HL-60 (cell line): ENCODE measurements at places on chromosomes 1 and 21.

GRCh38 chr1:117985973-117986372, 56.4 kb downstream of the WDR3 start:
- no peak for DNase-seq

DNA sequence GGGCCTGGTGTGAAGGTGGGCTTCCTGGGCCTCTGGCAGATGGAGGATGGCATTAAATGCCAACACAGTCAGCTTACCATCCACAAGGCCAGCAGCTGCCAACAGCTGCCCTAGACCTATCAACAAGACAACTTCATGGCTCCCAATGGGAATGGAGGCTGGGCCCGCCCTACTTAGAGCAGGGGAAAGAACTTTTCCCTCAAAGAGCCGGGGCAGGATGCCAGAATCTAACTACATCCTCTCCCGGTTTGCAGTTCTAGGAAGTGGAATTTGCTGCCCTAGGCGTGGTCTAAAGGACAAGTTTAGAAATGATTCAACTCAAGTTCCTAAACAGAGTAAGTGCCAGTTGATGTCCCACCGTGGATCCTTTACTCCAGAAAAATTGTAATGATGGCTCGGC, 13.1 kb downstream of the ICMT start:
- DNase-seq: no peak

- no peak for DNase-seq
Measured at GRCh38 chr1:110502402-110503151, 16.4 kb downstream of the KCNA10 start.

DNA sequence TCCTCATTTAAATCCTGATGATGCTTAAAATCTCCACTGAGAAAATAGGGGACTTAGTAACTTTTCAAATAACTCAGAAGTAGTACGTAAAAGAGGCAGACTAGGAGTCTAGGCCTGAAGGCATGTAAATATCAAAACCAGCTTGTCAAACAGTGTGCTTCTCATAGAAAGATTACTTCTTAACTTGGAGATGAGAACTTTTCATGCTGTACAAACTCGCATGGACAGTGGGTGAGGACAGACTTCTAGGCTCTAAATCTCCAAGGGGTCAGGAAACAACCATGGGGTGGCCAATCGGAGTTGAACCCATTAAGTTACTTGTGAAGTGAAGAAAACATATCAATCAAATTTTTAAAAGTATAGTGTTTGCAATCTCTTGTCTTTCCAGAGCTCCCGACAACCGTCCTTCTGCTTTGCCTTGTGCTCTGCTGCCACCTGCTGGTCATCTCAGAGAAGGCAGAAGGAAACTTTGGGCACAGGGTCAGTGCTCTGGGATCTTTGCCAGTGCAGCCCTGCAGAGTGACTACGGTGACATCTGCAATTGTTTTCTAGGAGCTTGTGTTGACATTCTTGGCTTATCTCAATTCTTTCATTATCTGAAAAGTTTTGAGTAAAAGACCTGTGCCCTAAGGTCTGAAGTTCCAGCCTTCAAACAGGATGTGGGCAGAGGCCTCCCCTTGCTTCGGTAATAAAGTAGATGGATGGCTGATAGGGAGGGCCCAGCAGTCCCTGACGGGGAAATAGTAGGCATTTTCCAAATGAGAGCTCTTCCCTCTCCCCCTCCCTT, 105.1 kb upstream of the PDE4B start:
- DNase-seq: peak; percentile 67
